ENCODE measurements at places on chromosomes 3 and 15.

DNA sequence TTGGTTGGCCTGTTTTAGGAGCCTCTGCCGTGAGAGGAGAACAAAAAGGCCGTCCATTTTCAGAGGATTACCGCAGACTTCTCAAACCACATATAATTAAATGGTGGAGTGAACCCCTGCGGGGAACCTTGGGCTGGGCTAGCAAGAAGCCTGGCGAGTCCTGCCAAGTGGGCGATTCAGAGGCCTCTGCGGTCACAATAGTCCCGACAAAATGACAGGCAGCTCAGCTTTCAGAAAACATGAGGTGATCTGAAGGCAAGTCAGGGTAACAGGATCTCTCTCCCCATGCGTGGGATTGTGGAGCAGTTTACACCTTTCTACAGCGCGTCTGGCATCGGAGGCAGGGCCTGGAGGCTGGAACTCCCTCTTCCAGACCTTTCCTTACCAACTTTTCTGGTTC is 134.8 kb downstream of the ASB7 start:
- no peak for DNase-seq

GRCh38 chr15:79682285-79682684 is 214.5 kb downstream of the MTHFS start:
- no peak for DNase-seq

DNA sequence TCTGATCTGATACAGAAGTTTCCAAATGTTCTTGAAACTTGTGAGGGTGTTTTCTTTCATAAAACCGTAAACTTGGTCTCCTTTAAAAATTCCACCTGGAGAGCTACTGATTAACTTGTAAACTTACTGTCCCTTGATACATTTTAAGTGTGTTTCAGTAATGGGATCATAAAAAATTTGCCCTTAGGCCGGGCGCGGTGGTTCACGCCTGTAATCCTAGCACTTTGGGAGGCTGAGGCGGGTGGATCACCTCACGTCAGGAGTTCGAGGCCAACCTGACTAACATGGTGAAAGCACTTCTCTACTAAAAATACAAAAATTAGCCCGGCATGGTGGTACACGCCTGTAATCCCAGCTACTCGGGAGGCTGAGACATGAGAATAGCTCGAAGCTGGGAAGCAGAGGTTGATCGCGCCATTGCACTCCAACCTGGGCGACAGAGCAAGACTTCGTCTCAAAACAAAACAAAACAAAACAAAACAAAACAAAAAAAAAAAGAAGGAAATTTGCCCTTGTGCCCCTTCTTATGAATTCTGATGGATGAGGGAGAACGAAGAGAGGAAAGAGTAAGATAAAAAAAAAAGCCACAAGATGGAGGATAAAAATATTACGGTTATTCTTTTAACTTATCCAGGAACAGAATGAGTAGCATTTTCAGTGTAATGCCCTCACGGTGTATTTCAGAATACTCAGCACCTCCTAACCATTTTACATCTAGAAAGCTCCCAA is 32.1 kb upstream of the AP4E1 start:
- no peak for DNase-seq

DNA sequence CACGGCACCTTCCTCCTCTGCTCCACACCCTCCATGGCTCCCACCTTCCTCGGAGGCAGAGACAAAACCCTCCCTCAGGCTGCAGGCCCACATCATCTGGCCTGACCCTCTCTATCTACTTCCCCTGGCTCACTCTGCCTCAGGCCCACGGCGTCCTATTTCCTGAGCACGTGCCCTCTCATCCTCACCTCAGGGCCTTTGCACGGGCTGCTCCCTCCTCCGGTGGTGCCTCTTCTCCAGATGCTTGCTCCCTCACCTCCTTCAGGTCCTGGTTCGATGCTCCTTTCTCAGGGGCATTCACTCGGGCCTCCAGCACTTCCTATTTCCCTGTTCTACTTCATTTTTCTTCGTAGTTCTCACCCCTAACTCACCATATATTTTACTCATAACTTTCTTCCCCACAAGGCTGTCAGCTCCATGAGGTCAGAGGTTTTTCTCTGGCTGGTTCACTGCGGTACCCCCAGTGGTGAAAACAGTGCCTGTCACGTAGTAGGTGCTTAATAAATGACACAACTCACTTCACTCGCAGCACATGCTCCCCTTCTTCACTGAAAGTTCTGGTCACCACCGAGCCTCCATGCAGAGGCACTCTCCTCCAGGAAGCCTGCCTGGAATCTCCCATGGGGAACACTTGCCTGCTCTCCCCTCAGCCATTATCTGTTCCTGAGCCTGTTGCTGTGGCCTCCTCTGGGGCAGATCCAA is 130.7 kb downstream of the WNT7A start:
- DNase-seq, result no peak

DNA sequence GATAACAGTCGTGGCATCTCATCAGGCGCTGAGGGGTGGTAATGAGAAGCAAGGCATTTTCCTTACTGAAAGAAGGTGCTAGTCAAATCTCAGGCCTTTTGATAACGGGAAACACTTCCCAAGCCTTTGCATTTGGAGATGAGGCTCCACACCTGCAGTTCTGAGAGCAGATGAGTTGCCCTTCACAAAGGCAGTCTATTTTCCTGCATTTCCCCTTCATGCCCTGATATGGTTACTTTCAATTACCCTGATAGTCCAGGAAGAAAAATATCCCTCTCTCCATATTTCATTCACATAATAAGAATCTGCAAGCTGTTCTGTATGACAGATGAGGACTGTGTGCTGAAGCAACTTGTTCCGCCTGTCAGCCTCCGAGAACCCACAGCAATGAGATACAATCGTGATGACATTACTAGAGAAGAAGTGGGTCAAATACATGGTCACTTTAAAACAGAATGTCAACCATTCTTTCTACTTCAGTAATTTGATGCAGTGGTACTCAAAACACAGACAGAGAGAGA is 25.0 kb downstream of the FHIT start:
- no peak for DNase-seq

GRCh38 chr3:113588806-113589205 is 56.5 kb downstream of the SIDT1 start:
- no peak for DNase-seq

GRCh38 chr3:78670094-78670493 is 1097.7 kb downstream of the ROBO1 start:
- DNase-seq, result no peak

DNA sequence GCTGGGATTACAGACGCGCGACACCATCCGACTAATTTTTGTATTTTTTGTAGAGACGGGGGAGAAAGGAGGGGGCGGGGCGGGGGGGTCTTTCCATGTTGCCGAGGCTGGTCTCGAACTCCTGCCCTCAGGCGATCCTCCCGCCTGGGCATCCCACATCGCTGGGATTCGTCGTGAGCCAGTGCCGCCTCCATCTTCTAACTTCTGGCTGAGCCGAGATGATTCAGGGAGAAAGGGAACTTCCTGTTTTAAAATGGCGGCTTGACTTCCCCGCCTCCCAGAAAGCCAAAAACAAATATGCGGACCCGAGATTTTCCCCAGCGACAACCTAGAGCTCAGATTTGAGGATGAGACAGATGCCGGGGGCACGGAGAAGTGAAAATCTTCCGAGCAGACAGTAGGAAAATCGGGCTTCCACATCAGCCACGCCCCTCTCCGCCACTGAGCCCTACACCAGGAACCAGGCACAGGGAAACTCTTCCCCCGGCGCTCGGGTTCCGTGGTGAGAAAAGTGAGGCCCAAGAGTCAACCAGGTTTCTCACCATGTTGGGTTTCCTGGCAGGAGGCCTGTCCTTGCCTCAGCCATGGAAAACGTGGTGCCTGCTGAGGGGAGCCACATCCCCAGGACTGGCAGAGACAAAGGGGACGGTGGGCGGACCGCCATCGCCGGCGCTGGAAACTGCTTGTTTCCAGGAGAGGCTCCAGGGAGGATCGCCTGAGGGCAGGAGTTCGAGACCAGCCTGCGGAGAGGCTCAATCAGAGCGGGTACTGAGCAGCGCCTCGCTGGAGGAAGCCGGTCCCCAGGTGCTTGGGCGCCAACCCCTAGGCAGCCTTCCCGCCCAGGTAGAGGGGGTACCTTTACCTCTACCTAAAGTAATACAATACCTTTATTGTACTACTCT is 18.7 kb downstream of the CHST14 start:
- no peak for DNase-seq

- no peak for DNase-seq
These were observed 624 bp downstream of the BRK1 start for GRCh38 chr3:10116138-10116460.

GRCh38 chr3:188152660-188153436 is 1.1 kb upstream of the LPP start:
- DNase-seq, result no peak

- DNase-seq, result no peak
These were observed 181.1 kb downstream of the PLCL2 start for GRCh38 chr3:17065881-17066280.

GRCh38 chr3:151101270-151101969 is 16.0 kb downstream of the MED12L start:
- DNase-seq, result no peak

DNA sequence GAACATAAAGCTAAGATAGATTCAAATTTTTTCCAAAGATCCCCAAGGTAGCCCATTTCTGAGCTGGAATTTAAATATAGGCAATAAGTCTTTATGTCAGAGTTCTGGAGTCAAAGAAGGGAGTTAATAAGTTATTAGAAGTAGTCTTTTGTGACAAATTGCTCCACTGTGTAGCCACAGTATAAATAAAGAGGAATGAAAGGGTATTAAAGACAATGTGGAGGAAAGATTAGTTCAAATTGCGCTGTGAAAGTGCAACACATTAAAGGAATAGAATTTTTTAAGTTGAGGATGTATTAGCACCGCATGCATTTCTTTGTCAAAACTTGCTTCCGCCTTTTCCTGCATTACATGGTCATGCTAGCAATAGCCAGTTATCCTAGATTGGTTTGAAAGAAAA is 666.6 kb upstream of the CCDC54 start:
- DNase-seq, result no peak

DNA sequence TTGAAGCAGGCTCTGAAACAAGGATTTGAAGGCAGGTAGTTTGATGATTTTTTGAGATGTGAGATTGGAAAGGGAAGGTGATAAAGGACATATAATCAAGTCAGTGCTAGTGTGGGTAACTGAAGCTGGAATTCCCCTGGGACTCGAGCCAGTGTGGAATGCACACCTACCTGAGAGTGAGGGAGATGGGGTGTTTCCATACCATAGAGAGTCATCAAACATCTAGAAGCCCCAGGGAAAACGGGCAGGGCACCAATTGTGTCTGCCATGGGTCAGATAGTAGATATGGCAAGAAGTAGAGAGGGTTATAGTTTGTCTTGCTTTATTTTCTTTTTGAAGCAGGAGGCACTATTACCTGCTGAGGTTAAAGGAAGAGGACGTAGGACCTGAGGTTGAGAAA is 120.0 kb downstream of the SSR3 start:
- no peak for DNase-seq

DNA sequence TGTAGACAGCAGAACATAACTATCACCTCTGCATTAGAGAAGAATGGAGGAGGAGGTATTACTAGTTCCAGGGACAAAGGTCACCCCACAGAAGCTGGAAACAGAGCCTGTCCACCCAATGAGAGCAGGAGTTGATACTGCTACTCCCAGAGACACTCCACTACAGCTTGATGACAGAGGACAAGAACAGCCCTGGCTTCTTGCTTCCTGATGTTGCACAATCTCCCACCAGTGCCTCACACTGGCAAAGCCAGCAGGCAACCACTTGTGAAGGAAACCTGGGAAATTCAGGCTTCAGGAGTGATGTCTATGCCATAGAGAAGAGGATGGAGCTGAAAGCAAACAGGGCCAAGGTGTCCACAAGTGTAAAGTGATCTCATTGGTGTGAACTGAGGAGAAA is 78.0 kb upstream of the POU1F1 start:
- DNase-seq, result no peak

- DNase-seq, result no peak
These were observed 166.2 kb upstream of the KBTBD8 start for GRCh38 chr3:66831931-66832330.

- no peak for DNase-seq
These were observed 200.0 kb upstream of the DNAJC19 start for GRCh38 chr3:181189556-181189955.

DNA sequence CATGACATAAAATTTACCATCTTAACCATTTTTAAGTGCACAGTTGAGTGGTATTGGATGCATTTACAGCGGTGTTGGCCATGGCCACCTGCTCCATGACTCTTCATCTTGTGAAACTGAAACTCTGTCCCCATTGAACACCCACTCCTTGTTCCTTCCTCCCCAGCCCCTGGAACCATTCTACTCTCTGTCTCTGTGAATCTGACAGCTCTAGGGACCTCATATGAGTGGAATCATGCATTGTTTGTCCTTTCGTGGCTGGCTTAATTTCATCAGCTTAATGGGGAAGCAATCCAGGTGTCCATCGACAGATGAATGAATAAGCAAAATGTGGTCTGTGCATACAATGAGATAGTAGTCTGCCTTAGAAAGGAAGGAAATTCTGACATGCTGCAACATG is 42.5 kb downstream of the PLXNA1 start:
- DNase-seq, result no peak

DNA sequence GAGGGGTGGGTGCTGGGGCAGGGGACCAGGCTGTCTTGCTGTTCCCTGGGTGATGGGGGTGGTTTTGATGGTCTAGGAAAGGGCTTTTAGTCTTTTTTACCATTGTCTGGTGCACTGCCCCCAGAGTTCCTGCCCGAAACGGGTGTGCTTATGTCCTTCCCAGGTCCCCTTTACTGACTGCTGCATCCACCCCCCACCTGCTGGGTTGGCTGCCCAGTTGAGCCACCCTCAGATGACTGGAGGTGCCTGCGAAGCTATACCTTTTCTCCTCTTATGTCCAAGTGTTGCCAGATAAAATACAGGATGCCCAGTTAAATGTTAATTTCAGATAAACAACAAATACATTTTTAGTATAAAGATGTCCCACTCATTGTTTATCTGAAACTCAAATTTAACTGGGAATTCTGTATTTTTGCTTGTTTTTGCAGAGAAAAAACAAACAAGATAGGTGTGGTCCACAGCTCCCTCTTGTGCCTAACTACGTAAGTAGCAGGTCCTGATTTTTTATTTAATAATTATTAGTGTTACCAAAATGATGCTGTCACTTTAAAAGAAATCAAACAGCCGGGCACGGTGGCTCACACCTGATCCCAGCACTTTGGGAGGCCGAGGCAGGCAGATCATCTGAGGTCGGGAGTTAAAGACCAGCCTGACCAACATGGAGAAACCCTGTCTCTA is 6.1 kb upstream of the RPP14 start:
- no peak for DNase-seq

DNA sequence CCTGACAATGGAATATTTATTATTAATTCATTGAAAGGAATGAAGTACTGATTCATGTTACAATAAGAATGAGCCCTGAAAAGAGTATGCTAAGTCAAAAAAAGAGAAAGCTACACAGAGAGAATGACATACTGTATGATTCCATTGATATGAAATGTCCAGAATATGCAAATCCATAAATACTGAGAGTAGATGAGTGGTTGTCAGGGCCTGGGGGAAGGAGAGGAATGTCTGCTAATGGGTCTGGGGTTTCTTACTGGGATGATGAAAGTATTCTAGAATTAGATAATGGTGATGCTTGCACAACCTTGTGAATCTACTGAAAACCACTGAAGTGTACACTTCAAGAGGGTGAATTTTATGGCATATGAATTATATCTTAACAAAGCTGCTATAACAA is 79.9 kb upstream of the HACD2 start:
- DNase-seq, result no peak

GRCh38 chr15:61266921-61267320 is 37.8 kb upstream of the RORA start:
- DNase-seq, result no peak

- DNase-seq, result no peak
These were observed 85.7 kb downstream of the CRYGS start for GRCh38 chr3:186458306-186459107.

Data from stimulated activated CD8-positive, alpha-beta memory T cell treated with anti-CD3 and anti-CD28 coated beads, Interleukin-15, amount 100 ng/mL, for 48 hours (primary cell).